ENCODE measurements at places on chromosomes 5 and 9. TPM values are rescaled to one million over a fixed set of nuclear protein-coding genes. Genes with fewer than 3 reads are reported as not detected.

TXNDC8 gene
- not detected for polyA plus RNA-seq

GDNF gene
- 0.92 TPM for polyA plus RNA-seq

GRCh38 chr5:169706758-169707450 is 69.8 kb downstream of the DOCK2 start:
- DNase-seq = no peak
- no peaks in the 10 kb centered on the region for H3K36me3 ChIP-seq
- H3K4me1 ChIP-seq = no peaks in the 10 kb centered on the region
- peaks cover 3% of the 10 kb centered on the region for H3K27me3 ChIP-seq

DNA sequence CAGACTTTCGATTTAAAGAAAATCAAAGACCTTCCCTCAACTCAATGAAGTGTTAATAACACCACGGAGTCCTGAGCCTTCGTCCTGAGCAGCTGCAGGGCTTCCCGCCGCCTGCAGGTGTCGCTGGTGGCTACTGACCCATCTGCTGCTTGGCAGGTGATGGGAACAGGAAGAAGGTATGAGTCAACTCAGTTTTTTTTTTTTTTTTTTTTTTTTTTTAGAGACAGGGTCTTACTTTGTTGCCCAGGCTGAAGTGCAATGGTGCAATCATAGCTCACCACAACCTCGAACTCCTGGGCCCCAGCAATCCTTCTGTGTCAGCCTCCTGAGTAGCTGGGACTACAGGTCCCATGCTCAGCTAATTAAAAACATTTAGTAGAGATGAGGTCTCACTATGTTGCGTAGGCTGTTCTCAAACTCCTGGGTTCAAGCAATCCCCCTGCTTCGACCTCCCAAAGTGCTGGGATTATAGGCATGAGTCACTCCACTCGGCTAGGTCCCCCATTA is 185.7 kb upstream of the IL12B start:
- no peaks in the 10 kb centered on the region for H3K36me3 ChIP-seq
- peaks cover 4% of the 10 kb centered on the region for H3K27me3 ChIP-seq
- peaks cover 12% of the 10 kb centered on the region for H3K4me1 ChIP-seq
- H3K27ac ChIP-seq = no peak overlapping the region

EPB41L4A gene
- polyA plus RNA-seq = 5.5 TPM

GRCh38 chr5:32490972-32491557 is 46.5 kb upstream of the ZFR start:
- H3K27me3 ChIP-seq = no peaks in the 10 kb centered on the region
- H3K4me1 ChIP-seq = no peaks in the 10 kb centered on the region
- no peak overlapping the region for H3K4me3 ChIP-seq
- H3K36me3 ChIP-seq = no peaks in the 10 kb centered on the region
- H3K27ac ChIP-seq = no peak overlapping the region

DNA sequence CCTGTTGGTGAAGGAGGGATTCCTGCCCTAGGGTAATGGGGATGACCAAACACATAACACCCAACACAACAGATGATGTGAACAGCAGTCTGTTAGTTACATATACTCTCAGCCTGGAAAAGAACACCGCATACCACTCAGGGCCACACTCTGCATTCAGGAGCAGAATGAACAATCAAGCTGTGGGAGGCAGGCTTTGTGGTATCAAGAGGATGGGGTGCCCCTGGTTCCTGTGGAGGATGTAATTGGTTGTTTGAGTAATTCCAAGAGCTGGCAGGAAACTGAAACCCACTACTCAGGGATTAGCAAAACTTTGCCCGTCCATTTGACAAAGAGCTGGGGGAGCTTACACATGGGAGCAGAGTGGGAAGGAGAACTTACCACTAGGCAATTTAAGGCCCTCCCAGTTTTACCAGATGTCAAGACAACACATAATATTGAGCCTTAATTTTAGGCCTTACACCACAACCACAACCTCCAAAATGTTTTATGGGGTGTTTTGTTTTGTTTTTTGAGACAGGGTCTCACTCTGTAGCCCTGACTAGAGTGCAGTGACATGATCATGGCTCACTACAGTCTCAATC is 15.6 kb upstream of the PRKAA1 start:
- H3K36me3 ChIP-seq = no peaks in the 10 kb centered on the region
- H3K4me3 ChIP-seq = no peak overlapping the region
- H3K27me3 ChIP-seq = no peaks in the 10 kb centered on the region
- no peak for DNase-seq
- no peak overlapping the region for H3K27ac ChIP-seq
- H3K4me1 ChIP-seq = no peaks in the 10 kb centered on the region

PRRC1 gene
- 32.7 TPM for polyA plus RNA-seq
